Thyroid gland (tissue), 4 donors: ENCODE measurements at places on chromosomes 11 and 22.
A peak's percentile ranks its signal among the peaks of the same experiment; 100 is the strongest.

- no peak for DNase-seq
Measured at GRCh38 chr11:131942878-131943277, 572.5 kb downstream of the NTM start.

GRCh38 chr22:21768435-21768834, 32.8 kb upstream of the YPEL1 start:
- no peak for DNase-seq

DNA sequence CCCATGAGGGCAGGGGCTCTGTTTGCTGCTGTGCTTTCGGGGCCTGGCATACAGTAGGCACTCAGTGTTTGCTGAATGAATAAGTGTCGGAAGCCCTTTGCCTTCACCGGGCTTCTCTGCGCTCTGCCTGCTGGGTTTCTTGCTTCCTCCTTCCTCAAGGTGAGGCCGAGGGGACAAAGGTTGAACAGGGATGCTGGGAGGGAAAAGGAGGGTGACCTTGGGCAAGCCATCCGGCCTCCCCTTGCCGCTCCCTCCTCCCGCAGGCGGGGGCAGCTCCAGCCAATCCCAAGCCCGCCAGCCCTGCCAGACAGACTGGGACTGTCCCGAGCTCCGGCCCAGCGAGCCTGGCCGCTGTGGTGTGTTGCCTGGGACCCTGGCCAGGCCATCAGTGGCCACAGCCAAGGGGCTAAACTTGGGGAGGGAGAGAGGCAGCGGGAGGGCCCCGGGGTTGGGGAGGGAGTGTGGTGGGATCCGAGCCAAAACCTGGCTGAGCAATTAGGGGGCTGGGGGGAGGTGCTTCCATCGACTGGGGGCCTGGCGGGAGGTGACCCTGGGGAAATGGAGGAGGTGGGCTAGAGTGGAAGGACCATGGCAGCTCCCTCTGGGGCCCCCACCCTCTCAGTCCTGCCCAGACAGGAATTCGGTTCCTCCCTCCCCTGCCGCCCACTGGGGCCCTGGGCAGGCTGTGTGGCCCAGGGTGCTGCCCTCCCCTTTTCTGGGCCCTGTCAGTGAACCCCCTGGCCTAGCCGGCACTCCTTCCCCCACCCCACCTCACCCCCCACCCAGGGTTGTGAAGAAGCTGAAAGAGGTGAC, 3.4 kb upstream of the RCOR2 start:
- DNase-seq: peak; percentile 93

GRCh38 chr11:59754859-59755700, at the start of gene STX3:
TSS of gene STX3 (plus strand) at chr11:59755376. CDS start at chr11:59755606, 230 bp downstream.
- DNase-seq: peak; percentile 78

DNA sequence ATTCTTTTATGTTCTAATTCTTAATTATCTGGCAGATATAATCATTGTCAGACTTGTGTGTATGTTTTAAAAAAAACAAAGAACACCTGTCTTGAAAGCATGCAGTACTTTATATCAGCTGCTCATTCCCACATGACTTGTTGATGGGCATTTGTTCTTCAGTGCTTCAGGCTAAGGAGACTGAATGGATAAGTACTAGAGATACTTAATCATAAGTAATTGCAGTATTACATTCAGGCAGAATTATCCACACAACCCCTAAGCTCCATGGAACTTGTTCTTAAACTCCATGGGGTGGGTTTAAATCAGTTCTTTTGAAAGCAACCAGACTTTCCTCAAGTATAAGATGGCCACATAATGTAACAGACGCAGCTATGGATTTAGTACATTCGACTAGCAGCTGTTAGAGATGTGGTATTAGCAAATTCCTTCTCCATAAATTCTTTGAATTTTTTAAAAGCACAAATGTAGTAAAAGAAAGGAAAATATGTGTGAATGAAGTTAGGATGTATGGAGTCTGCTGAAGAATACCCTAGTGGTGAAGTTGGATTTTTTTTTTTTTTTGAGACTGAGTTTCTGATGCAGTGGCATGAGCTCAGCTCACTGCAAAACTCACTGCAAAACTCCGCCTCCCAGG, 3.0 kb downstream of the JAM3 start:
- no peak for DNase-seq

- peak; percentile 69 for DNase-seq
Measured at GRCh38 chr11:45848654-45849081, 1.4 kb downstream of the CRY2 start.

GRCh38 chr11:86335131-86335767, 33.2 kb downstream of the HIKESHI start:
- no peak for DNase-seq

DNA sequence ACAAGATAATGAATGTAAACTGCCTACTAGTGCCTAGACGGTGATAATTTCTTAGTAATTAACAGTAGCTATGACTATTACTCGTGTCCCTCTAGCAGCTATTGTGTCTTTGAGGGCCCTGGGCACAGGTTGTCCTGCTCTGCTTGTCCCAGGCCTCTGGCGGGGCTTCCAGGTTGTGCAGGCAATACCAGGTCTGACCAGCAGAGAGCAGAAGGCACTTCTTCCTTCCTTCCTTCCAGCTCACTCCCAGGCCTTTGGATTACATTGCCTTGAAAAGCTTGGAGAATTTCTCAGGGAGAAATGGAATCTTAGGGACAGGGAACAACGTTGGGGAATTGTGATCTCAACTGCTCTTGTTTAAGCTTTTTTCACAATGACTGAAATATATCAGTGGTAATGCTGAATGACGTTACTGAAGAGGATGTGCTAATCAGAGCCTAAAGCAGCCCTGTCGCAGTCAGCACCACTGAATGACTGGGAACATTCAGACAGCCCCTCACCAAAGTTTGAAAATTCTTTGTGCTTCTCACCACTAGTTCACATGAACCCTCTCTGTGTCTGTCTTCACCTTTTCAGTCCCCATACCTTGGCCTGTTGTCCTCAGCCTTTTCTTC, 8.4 kb upstream of the CCKBR start:
- peak; percentile 78 for DNase-seq

- no peak for DNase-seq
Measured at GRCh38 chr11:86070142-86071056, 1.5 kb upstream of the PICALM start.

DNA sequence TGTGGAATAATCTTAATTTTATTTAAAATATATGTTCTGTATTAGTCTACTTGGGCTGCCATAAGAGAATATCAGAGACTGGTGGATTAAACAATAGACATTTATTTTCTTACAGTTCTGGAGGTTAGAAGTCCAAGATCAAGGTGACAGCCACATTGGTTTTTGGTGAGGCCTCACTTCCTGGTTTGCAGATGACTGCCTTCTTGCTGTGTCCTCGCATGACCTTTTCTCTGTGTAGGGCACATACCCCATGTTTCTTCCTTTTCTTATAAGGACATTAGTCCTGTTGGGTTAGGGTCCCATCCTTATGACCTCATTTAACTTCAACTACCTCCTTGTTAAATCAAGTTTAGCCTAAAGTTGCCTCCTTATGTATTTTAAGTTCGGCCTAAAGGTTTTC, 202.7 kb upstream of the MPPED2 start:
- DNase-seq: no peak

DNA sequence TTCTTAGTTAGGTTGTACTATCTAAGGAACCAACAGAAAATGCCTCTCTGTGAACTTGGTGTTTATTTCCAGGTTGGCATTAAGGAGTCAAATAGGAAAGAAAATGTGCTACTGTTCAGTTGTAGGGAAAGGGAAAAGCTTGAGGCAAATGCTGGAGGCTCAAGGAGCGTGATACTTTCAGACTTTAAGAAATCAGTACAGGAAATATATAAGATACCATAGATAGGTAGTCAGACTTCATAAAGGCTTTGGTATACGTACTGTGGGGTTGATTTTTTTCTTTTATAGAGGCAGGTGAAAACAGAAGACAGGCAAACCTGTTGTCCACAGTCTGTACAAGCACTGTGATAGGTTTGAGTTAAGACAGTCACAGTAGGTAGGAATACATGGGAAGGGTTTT, 30.8 kb downstream of the EP300 start:
- DNase-seq: no peak

DNA sequence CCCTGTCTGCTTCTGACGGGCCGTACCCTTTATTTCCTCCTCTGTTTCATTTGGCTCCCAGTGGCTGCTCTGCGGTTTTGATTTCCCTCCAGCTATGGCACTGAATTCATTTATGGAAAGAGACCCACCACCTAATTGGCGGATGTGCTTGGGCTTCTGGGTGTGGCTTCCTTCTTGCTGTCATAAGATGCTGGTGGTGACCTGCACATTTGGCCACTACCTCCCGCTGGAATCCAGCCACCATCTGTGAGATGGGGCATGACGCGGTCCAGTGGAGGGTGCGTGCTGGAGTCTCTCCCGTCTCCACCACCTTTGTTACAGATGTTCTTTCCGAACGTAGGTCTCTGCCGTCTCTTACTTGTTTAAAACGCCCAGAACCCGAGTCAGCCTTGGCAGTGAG, 47.7 kb upstream of the FADD start:
- DNase-seq: no peak

- DNase-seq: no peak
Measured at GRCh38 chr11:131253656-131254151, 116.7 kb upstream of the NTM start.

GRCh38 chr11:69123593-69124545, 31.9 kb upstream of the SMIM38 start:
- no peak for DNase-seq

- DNase-seq: no peak
Measured at GRCh38 chr11:130246738-130247137, 68.0 kb downstream of the ZBTB44 start.

GRCh38 chr11:8598506-8598905, 4.5 kb upstream of the STK33 start:
- DNase-seq: no peak

- peak; percentile 49 for DNase-seq
Measured at GRCh38 chr11:128852327-128853023, 14.6 kb downstream of the KCNJ1 start.

- no peak for DNase-seq
Measured at GRCh38 chr11:77580712-77581337, 8.9 kb upstream of the AQP11 start.

DNA sequence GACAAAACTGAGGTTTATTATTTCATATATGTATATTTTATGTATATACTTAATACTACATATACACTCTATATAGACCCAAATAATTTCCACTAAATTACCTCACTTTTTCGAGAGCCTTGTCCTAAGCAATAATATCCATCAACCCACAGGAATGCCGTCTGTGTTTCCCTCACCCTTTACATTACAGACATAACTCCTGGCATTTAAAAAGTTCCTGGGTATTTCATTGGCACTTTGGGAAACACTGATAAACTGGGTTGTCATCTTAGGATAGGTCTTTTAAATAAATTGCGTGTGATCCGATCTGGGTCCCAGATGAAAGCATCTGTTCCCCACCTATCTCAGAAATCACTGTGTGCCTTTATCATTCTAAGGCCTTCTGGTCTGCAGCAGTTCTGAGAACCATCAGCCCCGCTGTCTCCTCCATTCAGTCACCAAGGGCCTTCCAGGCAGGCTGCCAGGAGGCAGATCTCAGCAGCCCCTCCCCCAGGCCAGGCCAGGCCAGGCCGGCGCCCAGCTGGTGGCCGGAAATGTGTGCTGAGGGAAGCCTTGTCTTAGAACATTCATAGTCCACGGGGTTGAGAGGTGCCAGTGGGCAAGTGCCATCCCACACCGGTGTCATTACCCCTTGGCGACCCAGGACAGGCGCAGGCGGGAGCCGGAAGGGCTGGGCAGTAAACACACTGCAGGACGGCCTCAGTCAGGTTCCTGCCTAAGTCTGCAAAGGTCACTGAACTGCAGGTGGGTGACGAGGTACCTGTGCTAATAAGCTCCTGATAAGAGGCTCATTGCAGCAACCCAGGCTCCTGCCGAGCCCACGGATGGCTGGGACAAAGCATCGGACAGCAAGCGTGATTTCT, 3.3 kb downstream of the FGF19 start:
- peak; percentile 90 for DNase-seq

- no peak for DNase-seq
Measured at GRCh38 chr11:99865951-99866350, 821.1 kb upstream of the ARHGAP42 start.

- DNase-seq: no peak
Measured at GRCh38 chr11:9823439-9823838, 159.6 kb downstream of the SWAP70 start.

- DNase-seq: no peak
Measured at GRCh38 chr11:7168741-7168990, 79.9 kb downstream of the RBMXL2 start.

DNA sequence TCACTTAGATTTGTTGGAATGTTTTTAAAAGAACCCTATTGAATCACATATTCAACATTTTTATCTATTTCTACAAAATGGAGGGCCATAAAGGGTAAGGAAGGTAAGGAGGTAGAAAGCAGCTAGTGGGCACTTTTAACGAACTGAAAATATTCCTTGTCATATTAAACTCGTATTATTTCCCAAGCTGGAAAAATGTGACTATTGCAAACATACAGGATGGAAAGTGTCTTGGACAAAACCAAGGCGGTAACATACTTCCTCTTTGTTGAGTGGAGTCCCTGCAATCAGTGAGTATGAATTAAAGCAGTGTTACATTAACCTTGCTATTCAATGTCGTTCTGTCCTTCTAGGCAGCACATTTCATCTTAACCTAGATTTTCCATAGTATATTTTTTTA, 165.6 kb downstream of the RCN1 start:
- no peak for DNase-seq

DNA sequence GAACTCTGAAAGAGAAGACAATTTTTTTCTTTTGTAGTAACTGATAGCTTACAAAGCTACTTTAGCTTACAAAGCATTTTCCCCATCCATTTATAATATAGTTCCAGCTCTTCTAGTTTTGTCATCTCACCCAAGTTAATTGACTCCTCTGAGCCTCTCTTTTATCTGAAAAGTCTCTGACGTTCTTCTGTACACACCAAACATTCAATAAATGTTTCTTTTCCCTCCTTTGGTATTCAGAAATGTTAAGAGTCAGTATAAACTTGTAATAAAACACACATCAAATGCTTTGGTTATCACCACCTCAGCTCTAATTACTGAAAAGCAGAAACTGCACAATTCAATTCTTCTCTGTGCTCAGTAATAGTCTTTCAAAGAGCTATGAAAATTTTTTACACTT, 5.9 kb downstream of the CCDC90B start:
- DNase-seq: no peak

DNA sequence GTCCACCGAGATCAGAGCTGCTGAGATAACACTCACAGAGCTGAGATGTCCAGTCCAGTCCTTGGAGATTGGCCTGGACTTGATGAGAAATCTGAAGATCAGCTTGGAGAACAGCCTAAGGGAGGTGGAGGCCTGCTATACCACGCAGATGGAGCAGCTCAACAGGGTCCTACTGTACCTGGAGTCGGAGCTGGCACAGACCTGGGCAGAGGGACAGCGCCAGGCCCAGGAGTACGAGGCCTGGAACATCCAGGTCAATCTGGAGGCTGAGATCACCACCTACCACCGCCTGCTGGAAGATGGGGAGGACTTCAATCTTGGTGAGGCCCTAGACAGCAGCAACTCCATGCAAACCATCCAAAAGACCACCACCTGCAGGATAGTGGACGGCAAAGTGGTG, 33.1 kb downstream of the CLTCL1 start:
- DNase-seq: no peak

- no peak for DNase-seq
Measured at GRCh38 chr11:69914286-69915150, 95.3 kb upstream of the FGF3 start.

DNA sequence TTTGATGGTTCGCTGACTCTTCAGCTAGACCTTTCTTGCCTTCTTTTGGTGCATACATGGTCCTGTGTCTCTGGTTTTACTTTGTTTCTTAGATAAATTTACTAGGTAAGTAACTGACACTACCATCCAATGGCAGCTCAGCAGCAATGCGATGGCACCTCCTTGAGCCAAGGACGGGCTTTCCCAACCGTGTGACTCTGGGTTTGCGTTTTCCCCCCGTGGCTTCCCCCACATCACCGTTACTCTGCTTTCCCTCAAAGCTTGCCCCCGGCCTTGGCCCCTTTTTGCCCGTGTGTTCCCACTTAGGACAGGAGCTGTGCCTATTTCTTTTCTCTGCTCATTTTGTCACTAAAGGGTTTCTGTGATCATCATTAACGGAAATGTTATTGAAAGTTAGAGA, 41.5 kb downstream of the TBC1D22A start:
- no peak for DNase-seq
